ENCODE measurements at places on chromosomes 3 and 15.

GRCh38 chr3:48609088-48610005 is at the start of gene UQCRC1:
Gene UQCRC1 (minus strand): TSS chr3:48609646. CDS start chr3:48609620, 26 bp downstream.
- peak; percentile 78 for DNase-seq

- no peak for DNase-seq
These were observed 216.7 kb downstream of the ABHD5 start for GRCh38 chr3:43907508-43907858.

DNA sequence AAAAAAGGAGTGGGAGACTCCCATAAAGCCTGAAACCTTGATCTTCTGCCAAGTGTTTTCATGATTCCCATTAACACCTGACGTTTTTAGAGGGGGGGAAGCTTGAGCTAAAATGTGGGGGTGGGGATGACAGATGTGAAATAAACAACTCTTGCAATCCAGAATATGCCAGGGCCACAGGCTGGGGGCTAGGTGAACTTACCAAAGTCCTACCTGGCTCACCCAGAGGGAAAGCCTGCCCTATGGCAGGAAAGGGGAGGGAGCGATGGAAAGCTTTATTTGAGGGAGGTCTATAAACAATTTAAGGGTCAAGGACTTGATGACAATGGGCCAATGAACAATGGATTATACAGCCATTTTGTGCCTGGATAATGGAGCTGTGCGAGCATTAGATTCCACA is 108.3 kb downstream of the LRIG1 start:
- no peak for DNase-seq

GRCh38 chr3:6250167-6250566 is 610.7 kb upstream of the GRM7 start:
- DNase-seq, result no peak

DNA sequence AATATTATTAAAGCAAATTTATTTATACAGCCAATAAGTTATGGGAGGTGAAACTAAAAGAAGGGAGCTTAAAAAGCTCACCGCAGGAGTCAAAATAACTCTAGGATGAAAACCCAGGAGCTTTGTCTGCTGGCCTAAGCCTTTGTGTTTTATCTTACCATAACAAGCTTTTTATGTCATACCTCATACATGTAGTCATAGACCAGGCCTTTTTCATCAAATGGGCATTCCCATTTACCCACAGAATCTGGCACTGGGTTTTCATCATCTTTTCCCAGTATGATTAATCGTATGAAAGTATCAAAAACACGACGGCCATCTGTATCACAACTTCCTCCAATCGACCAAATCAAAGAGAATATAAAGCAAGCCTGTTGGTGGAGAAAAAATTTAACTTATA is 122.8 kb downstream of the DNAH12 start:
- no peak for DNase-seq

GRCh38 chr3:38613426-38613825 is 36.1 kb downstream of the SCN5A start:
- DNase-seq, result no peak

DNA sequence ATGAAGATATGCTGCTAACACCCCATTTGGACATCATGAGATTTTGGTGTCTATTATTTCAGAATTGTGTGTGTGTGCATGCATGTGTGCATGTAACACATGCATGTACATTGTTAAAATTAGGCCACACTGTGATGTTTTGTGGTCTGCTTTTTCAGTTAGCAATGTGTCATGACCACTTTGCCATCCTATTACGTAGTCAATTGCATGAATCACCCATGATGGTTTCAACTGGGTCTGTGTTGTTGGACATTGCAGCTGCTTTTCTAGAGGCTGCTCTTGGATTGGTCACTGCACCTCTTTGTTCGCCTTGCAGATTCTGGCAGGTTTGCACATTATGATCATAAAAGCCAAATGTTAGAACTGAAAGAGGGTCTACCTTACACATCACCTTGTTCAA is 101.0 kb upstream of the THBS1 start:
- no peak for DNase-seq

GRCh38 chr3:179098388-179099077 is 26.9 kb upstream of the ZMAT3 start:
- no peak for DNase-seq

GRCh38 chr3:190305406-190305805 is 16.8 kb downstream of the CLDN1 start:
- no peak for DNase-seq

GRCh38 chr15:92111751-92112150 is 258.2 kb downstream of the SLCO3A1 start:
- no peak for DNase-seq

DNA sequence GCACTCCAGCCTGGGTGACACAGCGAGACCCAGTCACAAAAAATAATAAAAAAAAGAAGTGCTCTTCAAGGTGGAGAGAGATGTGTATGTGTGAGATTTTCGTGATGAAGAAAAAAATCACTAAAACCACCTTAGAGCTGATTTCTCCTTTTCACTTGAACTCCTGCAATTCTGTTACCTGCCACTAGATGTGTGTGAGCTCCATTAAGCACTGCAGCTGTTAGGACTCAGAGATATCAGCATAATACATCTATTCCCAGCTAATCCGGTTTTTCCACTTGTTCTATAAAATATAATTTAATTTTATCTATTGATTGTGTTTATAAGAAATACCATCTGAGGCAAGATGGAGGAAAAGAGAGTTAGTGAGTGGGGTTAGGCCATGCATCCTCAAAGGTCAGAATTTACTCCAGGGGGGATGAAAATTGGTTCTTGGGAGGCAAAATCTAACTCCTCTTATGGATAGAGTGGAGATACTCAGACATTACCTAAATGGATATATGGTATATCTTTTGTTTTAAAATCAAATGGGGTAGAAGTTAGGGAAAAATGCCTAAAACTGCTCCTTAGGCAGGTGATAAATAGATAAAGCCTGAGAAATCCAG is 152.7 kb downstream of the IL20RB start:
- no peak for DNase-seq

GRCh38 chr3:138060792-138061191 is 50.8 kb downstream of the CLDN18 start:
- no peak for DNase-seq

- no peak for DNase-seq
These were observed 670 bp upstream of the ATP13A3 start for GRCh38 chr3:194487289-194488054.

DNA sequence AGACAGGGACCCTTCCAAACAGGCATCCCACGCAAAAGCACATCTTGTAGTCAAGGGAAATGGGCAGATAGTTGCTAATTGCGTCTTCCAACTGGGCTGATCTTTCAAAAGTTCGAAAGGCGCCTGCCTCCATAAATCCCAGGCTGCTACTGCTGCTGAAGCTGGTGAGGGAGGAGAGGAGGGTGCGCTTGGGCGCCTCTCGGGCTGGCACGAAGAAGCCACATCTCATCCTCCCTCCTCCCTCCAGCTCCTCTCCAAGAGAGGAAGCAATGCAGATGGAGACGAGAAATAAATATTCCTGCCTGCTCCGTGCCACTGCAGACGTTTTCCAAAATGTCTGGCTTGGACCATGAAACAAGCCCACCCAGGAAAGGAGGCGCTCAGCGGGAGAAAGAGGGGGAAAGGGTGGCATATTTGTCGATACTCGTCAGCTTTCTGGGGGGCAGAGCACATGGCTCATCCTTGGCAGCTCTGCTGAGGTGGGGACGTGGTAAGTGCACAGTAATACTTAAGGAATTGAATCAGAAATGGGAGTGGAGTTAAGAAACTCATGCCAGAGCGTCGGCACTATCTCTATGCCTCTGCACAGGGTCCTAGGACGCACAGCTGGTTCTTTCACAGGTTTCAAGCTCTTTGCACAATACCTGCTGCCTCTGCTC is 88.9 kb upstream of the FEZF2 start:
- DNase-seq, result no peak

DNA sequence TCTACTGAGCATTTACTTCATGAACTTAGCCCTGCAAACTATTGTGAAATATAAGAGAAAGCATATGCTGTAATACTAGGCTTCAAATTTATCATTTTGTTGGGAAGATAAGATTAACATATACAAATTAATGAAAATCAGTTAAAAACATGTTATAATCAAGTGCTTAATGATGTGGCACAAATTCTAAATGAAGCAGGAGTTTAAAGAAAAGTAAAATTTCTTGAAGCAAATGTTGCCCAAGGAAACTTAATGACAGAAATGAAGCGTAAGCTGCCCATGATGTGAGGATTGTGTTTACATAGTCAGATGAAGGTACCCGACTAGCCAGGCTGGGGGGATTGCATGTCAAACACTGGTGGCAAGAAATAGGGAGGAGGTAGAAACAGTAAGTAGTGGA is 103.1 kb upstream of the GAP43 start:
- no peak for DNase-seq

DNA sequence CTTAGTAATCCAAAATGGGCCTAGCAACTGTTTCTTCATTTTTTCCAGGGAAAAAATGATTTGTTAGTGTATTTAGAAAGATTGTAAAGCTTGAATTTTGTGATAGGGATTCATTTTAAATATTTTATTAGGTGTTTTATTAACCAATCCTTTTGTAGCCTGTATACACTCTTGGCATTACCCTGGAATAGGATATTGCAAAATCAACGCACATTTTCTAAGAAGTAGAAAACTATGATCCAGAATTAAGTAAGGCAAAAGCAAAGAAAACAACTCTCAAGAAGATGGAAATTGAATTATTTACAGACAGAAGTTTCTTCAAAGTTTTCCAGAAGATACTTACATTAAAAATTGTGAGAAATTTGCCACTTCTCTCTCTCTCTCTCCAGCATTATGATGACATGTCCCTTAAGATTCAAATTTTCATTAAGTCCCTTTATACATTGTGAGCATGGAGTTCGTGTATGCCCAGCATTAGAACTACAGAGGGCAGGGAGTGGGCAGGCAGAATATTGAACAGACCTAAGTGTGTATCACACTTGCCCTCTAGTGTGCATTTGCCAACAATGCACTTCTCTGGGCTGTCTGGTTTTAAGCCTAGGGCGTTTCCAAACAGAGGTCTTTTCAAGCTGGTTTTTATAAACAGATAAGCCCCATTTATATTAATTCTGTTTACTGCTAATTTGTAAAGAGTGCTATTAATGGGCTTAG is 28.5 kb upstream of the CMSS1 start:
- no peak for DNase-seq

DNA sequence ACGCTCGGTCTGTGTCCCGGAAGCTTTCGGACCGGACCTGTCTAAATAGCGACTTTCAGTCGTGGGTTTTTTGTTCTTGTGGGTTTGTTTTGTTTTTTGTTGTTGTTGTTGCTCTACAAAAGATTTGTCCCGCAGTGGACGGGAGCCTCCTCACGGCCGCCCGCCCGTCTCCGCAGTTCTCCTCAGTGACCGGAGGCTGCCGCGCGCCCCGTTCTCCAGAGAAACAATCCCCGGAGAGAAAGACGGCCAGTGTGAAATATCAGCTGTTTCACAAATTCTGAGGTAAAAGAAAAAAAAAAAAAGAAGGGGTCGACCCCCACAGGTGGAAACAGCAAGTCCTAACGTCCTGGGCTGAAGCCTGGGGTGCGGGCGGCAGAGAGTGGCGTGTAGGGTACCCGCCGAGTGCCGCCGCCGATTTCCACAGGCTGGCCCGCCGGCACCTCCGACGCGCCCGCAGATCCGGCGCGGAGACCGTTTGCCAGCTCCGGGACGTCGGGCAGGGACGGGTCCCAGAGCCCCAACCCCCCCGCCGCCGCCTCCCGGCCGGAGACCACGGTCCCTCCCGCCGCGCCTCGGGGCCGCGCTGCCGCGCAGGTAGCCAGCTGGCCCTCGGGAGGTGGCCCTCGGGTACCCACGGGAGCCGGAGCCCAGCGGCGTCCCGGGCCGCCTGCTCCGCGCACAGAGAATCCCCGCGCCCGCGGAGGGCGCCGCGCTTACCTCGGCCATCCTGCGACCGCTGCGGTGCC is 478 bp downstream of the BNC1 start:
- DNase-seq, result no peak

DNA sequence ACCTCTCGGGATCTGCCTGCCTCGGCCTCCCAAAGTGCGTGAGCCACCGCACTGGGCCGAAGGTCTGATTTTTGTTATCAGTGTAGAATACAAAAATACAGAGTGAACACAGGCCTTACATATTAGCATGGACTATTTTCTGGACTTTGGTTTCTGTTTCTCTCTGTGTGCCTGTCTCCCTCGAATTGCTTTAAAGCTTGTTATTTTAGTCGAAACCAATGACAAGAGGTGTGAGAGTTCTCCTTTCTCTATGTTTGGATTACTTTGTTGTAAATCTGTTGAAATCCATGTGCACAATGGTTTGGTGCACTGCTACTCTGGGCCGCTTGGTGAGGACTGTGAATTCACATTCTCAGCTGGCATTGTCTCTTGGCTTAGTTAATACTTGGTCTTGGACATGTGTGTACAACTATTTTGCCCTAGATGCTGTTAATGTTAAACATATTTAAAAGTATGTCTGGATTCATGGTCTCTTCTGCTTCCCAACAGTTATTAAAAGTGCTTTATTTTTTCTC is 23.9 kb downstream of the MED12L start:
- no peak for DNase-seq

- DNase-seq, result no peak
These were observed 499.0 kb downstream of the PYDC2 start for GRCh38 chr3:191959876-191960413.

DNA sequence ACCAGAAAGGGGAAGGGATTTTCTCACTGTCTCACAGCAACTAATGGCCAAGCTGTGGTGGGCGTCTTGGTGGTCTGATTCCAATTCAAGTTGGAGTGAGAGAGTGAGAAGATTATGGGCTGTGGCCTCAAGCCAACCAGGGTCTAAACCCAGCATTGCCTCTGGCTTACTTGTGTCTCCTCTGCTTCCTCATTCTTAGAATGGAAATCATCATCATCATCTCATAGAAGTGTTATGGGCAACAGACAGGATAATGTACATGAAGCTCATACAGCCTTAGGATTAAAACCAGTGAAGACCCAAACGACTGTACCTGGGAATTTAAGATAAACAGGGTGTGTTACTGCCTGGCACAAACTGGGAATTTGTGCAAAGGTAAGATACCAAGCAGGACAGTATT is 29.1 kb upstream of the IREB2 start:
- no peak for DNase-seq

DNA sequence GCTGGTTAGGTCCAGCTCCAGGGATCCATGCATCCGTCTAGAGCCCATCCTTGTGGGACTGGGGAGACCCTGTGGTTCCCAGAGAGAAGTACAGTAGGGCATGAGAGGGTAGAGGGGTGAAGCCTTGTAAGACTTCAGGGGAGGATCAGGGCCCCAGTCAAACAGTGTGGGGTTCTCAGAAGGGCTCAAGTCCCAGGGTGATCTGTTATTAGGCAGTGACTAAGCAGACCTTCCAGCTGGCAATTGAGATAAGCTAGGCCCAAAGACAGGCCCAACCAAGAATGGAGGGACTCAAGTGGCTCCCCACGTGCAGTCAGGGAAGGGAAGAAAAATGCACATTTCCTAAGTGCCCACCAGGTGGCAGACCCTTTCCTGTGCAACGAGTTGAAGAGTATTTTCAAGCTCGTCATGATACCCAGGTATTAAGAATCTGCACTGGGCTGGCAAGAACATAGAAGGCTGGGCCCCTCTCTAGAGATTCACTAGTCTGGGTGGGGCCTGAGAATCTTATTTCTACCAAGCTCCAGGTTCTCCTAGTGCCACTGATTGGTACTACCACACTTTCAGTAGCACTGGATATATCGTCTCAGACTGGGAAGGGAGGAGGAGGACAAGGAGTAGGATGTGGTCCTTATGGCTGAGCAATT is 240.8 kb downstream of the NR1D2 start:
- no peak for DNase-seq

- DNase-seq, result no peak
These were observed 60.0 kb downstream of the NR1I2 start for GRCh38 chr3:119841808-119842471.

Measured in stimulated activated CD8-positive, alpha-beta memory T cell treated with anti-CD3 and anti-CD28 coated beads, Interleukin-4, amount 100 ng/mL, for 4 hours (primary cell).